Stimulated activated CD4-positive, alpha-beta T cell treated with anti-CD3 and anti-CD28 coated beads, Interleukin-15, amount 100 ng/mL, for 24 hours (primary cell): ENCODE measurements at places on chromosomes 3 and 15.

DNA sequence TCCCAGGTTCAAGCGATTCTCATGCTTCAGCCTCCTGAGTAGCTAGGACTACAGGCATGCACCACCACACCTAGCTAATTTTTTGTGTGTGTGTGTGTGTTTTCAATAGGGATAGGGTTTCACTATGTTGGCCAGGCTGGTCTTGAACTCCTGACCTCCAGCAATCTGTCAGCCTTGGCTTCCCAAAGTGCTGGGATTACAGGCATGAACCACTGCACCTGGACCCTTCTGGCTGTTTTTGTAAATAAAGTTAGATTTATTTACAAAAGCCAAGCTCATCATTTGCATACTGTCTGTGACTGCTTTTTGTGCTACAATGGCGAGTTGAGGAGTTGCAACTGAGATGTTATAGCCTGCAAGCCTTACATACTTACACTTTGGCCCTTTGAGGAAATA, 28.6 kb upstream of the IL16 start:
- no peak for DNase-seq

DNA sequence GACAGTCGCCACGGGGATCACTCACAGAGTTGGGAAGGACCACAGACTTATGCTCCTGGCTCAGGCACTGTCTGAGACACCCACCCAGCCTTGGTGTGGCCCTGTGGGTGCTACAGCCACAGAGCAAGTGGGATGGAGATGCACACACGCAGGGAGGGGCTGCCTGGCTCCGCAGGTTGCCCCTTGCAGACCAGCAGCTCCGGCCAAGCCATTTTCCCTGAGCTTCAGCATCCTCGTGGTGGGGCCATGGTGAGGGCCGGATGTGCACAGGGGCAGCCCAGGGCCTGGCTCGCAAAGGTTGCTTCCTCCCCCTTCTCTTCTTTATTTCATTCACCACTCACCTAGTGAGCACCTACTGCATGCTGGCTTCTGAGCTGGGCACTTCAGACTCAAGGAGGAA, 55.4 kb upstream of the GRIP2 start:
- no peak for DNase-seq

DNA sequence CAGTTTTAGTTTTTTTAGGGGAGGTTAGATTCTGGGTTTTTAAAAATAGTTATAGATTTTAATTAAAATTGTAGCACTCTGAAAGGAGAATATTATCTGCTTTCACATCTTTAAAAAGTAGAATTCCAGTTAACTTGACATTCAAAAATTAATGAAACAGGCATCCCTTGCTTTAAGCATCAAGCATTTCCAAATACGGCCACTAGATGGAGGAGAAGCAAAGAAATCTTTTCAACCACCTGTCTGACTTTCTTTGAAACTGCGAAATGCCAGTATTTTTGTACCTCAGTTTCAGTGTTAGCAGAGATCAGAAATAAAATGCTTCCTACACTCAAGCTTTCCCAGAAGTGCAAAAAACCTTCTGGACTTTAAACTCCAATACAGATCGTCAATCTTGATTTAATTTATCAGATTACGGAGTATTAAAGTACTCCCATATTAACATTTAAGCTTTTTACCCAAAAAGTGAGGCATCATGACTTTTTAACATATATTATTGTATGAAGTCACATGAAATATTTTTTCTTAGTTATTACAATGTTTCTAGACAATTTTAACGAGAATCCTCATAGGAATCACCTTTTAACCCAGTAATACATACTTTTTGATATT, 153.3 kb downstream of the P3H2 start:
- no peak for DNase-seq

- DNase-seq: no peak
Measured at GRCh38 chr15:64530472-64530871, 70.1 kb downstream of the ZNF609 start.

DNA sequence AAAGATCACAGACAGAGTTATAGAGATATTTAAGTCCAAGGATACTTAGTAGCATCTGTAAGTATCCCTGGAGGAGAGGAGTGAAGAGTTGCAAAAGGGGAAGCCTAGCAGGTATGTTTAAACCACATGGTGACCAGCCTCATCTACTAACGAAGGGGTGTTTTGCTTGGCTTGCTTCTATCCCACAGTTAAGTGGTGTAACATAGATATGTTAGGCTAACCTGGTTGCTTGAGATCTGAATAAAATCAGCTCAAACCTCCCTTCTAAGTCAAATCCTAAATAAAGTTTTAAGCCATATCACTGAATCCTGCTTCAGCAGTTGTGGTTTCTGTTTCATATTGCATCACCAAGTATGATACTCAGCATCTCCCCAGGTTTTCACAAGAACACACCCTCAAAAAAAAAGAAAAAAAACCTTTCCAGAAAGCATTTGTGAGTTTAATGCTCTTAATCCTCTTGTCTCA, 880.2 kb downstream of the ROBO1 start:
- DNase-seq: no peak

- no peak for DNase-seq
Measured at GRCh38 chr15:74191798-74192197, 10.8 kb downstream of the STRA6 start.

- DNase-seq: no peak
Measured at GRCh38 chr3:9404680-9405079, 7.3 kb downstream of the SETD5 start.
